ENCODE measurements at places on chromosomes 5 and 9.

DNA sequence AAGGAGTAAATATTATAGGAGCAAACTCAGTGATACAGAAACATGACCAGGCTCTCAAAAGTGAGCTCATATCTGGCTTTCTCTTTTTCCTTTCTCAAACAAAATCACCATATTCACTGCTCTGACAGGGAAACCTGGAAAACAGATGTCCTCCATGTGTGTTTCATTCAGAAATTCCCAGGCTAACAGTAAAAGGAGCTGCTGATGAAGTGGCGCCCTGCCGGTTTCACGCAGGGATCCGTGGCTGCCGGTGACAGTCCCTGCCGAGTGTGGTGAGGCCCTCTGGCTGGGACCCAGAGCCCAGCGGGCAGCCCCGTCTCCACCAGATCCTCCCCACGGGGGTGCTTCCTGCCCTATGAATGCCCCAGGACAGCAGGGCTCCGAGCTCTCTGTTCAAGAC is 208.1 kb downstream of the GNA14 start:
- peak; percentile 62 for DNase-seq

DNA sequence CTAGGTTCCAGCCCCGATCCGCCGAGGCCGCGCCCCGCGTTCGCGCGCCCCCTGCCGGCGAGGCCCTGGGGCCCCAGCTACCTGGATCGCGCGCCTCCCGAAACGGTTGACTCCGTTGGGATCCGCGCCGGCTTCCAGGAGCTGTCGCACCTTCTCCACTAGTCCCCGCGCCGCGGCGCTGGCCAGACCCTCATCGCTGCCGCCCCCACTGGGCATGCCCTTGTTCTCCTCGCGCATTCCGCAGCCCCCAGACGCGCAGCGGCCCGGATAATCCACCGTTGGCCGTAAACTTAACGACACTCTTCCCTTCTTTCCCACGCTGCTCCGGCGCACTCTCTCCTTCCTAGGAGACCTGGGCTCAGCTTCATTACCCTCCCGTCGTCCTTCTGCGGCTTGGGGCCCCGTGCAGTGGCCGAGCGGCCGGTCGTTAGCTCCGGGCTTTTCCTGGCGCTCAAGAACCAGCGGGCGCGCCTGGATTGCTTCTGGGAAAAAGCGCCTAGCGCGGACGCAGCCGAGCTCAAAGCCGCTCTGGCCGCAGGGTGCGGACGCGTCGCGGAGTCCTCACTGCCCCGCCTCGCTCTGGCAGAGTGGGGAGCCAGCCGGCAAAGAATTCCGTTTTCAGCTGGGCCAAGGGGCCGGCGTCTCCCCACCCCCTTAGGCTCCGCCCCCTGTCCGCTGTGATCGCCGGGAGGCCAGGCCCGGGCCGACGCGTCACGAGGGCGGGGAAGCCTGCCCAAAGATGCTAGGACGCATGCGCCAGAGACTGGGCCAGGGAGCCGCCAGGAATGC is at the start of gene CDKN2B:
CDKN2B (minus strand) TSS at position 589 of the 789 bp plus-strand sequence; CDS start at position 237, 352 bp downstream.
- peak; percentile 94 for DNase-seq

DNA sequence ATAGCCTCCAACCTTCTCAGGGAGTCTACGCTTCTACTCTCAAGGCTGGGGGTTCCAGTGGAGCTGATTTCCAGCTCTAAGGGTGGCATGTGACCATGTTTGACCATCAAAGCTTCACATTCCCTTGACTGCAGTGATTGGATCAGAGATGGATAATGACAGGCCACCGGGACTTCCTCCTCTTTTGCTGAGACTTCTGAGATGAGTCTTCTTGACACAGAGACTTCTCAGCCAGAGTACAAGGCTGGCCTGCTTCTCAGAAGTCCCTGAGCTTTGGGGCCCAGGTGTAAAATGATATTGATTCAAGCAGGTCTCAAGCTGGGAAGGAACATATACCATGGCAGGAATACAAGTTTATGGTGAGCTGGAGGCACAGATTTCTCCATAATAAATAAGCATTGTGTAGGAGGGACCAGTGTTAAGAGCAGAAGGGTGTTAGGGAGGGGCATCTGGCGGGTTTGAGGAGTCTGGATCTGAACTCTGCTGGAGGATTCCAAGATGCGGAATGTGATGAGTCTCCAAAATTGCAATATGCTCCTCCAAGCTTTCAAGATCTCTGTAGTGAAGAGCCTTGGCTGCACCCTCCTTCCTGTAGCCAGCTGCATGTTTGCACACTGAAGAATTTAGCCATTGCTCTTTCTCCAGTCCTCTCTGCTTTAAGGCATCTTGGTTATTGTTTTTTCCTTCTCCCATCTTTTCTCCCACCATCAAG is 41.7 kb upstream of the HSD17B4 start:
- DNase-seq = no peak

- peak; percentile 95 for DNase-seq
Observed at GRCh38 chr9:91395553-91396471, 27.8 kb downstream of the NFIL3 start.

- no peak for DNase-seq
Observed at GRCh38 chr5:39500551-39501175, 75.9 kb upstream of the DAB2 start.

DNA sequence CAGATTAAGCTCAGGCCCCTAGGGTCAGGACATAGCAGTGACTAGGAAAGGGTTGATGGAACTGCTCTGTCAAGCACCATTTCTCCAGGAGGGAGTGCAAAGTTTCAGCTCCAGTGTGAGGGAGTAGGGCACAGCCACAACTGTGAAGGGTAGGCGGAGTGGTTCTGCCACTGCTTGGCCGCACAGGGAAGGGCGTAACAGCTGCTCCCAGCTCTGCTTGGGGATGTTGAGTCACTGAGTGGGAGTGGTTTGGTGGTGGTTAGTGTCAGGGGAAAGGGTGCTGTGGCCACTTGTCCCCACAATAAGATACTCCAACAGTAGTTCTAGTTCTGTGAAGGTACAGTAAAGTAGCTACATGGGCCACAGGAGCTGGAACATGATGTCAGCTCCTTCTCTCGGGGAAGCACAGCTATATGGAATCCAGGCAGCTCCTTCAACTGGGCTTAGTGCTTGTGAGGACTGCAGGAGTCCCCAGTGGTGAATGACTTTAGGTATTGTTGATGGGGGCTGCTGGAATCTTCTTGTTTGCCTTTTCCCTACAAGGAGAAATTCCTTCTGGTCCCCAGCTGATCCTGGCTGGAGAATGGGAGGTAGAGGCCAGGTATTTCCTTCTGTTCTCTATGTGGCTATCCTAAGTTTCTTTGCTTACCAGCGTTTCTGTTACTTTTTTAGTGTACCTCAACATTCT is 314.5 kb downstream of the SPATA31D1 start:
- no peak for DNase-seq

DNA sequence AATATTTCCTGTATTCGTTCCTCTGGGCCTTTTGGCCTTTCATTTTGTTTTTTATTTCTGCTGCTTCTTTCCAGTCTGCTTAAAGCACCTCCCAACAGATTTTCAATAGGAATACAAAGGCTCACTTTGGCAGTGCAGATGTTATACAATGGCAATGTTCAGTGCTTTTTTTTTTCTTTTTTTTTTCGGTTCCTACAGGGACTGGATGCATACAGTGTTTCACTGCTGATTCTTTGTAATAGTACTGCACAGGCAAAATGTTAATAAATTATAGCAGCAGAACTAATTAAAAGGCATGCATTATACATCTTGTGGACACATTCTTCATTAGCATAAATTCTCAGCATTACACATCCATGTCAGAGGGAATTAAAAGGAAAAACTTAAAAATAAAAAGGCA is 356.6 kb upstream of the C9orf72 start:
- DNase-seq = no peak

DNA sequence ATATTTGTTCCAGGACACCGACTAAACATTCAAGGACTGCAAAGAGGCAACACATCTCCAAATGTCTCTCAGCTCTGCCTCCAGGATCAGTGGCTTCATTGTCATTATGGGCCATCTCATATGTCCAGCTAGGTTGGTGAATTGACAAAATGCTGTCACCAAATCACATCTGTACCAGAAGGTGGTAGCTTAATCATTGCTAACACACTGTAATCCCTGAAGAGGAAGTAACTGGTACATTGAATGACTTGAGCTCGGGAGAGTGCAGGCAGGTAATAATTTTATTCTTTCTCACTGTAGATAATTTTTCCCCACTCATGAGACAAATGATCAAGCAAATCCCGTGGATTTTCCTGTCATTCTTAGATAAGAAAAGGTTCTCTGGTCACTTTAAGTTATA is 169.8 kb downstream of the SEMA6A start:
- no peak for DNase-seq

- DNase-seq = peak; percentile 89
Observed at GRCh38 chr9:22141908-22142307, 132.8 kb upstream of the CDKN2B start.

- DNase-seq = peak; percentile 63
Observed at GRCh38 chr5:108379722-108380530, 2.0 kb downstream of the FBXL17 start.

DNA sequence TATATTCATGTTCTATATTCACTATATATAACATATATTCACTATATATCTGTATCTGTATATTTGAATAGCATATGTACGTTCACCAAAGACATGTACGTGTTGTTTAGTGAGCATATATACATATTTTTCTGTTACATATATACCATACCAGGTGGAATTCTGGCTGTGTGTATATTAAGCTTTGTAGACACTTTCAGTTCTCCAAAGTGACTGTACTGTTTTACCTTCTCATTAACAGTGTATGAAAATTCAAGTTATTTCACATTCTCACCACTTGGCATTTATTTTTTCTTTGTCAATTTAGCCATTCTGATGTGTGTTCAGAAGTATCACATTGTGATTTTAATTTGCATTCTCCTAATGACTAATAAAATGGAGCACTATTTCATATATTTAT is 52.2 kb downstream of the DROSHA start:
- no peak for DNase-seq

DNA sequence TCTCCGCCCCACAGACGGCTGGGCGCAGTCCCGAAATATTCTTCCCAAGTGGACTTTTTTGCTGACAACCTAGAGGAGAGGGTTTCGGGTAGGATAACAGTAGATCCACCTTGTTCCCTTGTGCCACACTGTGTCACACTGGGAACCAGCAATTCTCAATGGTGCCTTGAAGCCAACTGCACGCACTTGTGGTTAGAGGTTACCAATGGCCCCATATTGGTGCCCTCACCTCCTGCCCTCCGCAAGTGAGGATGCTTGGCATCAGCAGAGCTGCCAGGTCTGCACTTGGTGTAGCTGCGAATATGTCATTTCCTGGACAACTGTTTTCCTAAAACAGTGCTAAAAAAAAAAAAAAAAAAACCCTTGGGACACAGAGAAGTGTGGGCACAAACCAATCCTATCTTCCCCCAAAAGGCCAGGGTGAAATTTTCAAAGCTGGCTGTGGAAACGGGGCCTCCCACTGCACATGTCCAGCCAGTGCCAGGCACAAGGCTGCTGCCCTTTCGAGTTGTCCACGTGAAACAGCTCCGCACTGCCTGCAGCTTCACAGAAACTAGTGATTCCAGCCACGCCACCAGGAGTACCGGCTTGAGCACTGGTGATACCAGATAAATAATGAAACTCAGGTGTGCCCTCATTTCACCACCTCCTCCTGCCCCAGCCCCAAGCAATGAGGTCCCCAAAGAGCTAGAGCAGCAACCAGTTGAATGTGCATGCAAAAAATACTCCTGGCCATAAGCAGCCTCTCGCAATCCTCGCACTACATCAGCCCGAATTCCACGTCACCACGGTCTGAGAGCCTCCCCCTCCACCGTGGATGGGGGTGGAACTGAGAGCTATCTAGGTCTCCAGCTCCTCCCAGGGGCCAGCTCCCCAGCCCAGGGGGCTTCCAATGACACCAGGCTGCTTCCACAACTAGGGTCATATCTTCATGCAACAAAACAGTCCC is 51.2 kb downstream of the USP20 start:
- DNase-seq = no peak

DNA sequence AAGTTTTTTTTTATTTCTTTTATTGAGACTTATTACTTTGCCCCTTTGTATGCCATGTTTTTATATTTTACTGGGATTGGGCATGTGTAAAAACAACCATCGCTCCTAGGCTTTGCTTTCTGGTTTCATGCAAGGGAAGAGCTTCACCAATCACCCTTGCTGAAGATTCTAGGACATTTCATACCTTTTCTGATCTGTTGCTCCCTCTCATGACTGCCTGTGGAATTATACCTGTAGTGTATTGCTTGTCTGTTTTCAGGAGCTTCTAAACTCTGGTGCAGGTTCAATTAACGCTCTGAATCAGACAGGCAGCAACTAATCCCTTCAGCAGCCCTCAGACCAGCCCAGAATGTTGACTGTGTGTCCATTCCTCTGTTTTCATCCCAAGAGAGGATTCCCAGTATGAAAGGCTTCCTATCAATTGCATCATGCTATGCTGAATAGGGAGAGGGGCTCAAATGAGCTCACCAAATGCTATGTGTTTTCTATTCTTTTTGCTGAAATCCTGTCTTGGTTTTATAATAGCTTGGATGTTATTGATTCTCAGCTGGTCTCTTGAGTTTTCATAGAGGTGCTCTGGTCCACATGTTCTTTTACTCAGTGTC is 572.9 kb upstream of the CDH6 start:
- no peak for DNase-seq

- DNase-seq = peak; percentile 43
Observed at GRCh38 chr5:40485021-40485998, 194.4 kb upstream of the PTGER4 start.

DNA sequence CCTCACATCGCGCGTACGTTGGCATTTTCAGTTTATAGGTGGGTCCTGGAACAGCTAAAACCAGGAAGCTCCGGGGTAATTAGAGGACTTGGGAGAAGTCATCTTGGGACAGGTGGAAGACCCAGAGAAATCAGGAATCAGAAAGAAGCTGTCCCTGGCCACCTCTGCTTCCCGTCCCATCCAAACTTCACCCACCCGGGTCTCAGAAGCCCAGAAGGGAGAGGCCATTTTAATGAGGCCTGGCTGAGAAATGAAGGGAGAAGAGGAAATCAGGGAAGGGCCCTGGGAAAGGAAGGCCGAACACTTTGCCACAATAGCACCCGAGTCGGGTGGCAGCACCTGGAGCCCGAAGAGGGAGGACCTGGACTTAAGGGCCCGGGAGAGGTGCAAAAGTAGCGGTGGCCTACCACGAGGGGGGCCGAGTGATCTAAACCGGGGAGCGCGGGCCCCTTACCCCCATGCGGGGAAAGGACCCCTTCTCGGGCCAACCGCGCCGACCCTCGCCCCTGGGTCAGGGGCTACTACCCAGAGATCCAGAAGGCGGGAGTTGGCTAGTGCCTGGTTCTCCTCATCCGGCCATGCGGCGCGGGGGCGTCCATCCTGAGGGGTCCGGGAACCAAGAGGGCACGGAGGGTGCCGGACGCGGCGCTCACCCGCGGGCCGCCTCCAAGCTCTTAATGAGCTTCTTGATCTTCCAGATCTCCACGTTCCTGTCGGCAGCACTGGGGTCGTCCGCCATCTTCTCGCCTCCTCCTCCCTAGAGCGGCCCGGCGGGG is 668 bp downstream of the ETF1 start:
- DNase-seq = no peak

DNA sequence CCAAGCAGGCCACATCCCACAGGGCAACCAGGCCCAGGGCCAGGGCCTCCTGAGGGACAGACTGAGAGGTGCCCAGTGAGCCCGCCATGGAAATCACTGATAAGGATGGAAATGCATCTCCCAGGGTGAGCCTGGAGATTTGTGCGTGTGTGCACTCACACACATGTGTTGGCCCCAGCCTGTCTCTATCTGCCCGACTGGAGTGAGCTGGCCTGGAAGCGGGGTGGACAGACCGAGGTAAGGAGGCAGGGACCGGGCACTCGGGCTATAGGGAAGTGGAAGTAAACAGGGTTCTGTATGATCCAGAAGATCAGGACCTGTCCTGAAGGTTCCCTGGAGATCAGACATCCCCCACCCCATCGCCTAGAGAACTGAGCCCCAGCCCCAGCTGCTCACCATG is 17.4 kb downstream of the GFI1B start:
- DNase-seq = no peak

- DNase-seq = peak; percentile 18
Observed at GRCh38 chr5:105503950-105504349, 1941.4 kb upstream of the NUDT12 start.

Measured in fibroblast of lung (primary cell).